ENCODE measurements at places on chromosomes 4 and X. TPM values are rescaled to one million over a fixed set of nuclear protein-coding genes. Genes with fewer than 3 reads are reported as not detected.

FRAS1 gene
- 7.0 TPM for total RNA-seq

TLR2 gene
- 1.6 TPM for total RNA-seq

DEFB131A gene
- not detected for total RNA-seq

SPATA18 gene
- total RNA-seq = 1.2 TPM

SRPX gene
- total RNA-seq = 2.5 TPM

TMEM35A gene
- 66.4 TPM for total RNA-seq

KIF4A gene
- total RNA-seq = 2.7 TPM

SLC7A11 gene
- total RNA-seq = 30.9 TPM

MAGEA9B gene
- total RNA-seq = not detected

USP17L29 gene
- not detected for total RNA-seq

SSX1 gene
- total RNA-seq = not detected

UGT2B17 gene
- total RNA-seq = not detected

HTATSF1 gene
- 67.4 TPM for total RNA-seq

ZNF157 gene
- total RNA-seq = 4.7 TPM

SYN1 gene
- 17.5 TPM for total RNA-seq

GRK4 gene
- total RNA-seq = 53.8 TPM

NAAA gene
- 21.4 TPM for total RNA-seq

GAGE1 gene
- not detected for total RNA-seq

MND1 gene
- total RNA-seq = 5.1 TPM

P2RY8 gene
- total RNA-seq = 0.16 TPM

XG gene
- not detected for total RNA-seq

CT83 gene
- total RNA-seq = not detected

SPANXA1 gene
- total RNA-seq = not detected

POF1B gene
- total RNA-seq = not detected

SOD3 gene
- not detected for total RNA-seq

SUPT20HL1 gene
- not detected for total RNA-seq

SETD7 gene
- 42.7 TPM for total RNA-seq

FLNA gene
- total RNA-seq = 73.0 TPM

ADAMTS3 gene
- 21.5 TPM for total RNA-seq

NPY1R gene
- 163 TPM for total RNA-seq

SULT1E1 gene
- 8.4 TPM for total RNA-seq

GRID2 gene
- total RNA-seq = 21.8 TPM

ZC4H2 gene
- total RNA-seq = 12.9 TPM

SPANXA2 gene
- total RNA-seq = not detected

AMER1 gene
- 8.9 TPM for total RNA-seq
